ENCODE measurements at places on chromosomes 6 and 20.

DNA sequence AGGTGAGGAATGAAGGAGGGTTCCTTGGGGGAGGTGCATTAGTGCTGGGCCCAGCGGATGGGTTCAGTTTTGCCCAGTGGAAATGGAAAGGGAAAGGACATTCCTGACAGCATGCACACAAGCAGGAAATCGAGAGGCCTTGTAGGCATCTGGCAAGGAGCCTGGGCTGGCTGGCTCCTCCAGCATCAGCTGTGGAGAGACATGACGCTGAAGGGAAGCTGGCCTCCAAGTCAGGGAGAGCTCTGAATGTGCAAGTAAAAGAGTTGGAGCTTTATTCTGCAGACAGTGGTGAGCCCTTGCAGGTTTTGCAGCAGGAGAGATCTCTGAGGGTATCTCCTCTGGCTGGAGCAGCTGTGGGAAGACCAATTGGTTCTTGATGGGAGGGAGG is 154.3 kb downstream of the MRPL14 start:
- no peak for DNase-seq

GRCh38 chr20:33311996-33312395 is 29.0 kb downstream of the BPIFB1 start:
- DNase-seq: no peak

- no peak for DNase-seq
Observed at GRCh38 chr6:145276756-145277155, 458.6 kb downstream of the EPM2A start.

- DNase-seq: no peak
Observed at GRCh38 chr20:47985092-47985850, 200.0 kb upstream of the SULF2 start.

GRCh38 chr20:37379967-37380828 is 34.3 kb downstream of the SRC start:
- no peak for DNase-seq

DNA sequence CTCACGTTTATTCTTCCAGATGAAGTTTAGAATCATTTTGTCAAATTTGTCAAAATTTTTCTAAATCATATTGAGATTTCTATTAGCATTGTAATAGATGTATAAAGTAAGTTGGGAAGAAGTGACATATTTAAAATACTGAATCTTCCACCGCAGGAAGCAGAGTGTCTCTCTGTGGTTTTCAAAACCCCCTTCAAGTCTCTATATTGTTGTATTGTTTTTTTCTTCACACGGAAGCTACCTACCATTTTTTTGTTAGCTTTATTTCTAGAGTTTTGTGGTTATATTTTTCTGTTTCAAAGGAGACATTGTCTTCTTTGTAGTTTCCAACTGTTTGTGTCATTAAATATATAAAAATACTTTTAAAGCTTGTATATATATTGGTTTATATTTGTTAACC is 188.6 kb downstream of the ZDHHC14 start:
- DNase-seq: no peak

DNA sequence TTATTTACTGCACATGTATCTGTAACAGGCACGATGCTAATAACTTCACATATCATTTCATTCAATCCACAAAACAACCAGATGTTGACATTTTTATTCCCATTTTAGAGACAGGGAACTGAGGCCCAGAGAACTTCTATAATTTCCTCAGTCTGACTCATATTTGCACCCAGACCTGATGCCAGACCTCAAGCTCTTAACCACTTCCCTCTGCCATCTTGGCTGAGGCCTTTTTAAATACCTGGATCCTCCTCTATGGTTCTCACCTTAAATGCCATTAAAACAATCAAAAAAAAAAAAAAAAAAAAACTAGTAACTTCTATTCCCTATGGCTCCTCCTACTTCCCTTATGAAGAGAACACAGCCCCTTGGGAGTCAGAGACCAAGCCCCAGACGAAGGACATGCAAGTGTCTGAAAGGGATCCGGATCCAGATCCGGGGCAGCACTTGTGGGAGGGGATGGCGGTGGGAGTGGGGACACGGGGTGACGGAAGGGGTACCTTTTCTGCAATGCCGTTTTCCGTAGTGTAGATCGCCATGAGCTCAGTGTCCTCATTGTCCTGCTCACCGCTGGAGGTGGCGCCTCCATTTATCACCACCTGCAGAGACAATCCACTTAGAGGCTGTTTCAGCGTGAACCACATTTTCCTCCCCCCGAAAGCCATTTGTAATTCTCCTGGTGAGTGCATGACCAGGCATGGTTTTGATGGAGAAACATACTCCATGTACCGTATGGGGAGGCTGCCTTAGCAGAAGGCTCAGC is 88.7 kb downstream of the SLC23A2 start:
- DNase-seq: no peak

DNA sequence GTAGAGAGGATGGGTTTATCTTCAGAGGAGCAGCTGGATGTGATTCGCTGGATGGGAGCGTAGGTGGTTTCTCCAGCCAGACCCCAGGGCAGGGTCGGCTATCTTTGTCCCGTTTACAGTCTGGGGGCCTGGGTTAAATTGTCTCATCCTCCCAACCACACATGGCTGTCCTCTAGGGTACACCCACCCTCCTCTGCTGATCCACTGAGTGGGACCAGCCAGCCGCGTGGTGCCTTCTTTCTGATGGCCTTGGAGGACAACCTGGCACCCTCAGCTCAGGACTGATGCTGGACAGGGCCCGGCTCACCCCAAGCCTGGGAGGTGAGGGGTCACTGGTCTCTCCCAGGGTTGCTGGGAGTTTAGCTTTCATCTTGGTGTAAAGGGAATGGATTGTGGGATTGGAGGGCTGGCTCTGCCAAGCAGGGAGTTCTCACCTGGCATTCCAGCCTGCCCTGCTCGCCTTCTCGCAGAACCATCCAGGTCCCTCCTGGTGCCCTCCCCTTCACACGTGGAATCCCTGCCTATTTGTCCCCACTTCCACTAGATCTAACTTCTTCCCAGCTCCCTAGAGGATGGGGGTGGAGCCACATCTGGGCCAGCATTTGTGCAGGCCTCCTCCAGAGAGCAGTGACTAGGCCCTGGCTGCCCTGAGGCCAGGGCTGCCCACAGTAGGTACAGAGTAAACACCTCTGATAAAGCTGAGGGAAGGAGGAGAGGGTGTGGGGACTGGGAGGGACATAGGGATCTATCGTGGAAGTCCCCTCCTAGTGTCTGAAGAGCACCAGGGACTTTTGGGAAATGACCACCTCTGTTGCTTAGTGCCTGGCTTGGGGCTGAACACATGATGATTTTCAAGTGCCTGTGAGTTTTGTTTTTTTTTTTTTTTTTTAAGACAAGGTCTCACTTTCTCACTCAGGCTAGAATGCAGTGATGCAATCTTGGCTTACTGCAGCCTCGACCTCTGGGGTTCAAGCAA is 1.6 kb downstream of the ITPR3 start:
- DNase-seq: peak; percentile 36

DNA sequence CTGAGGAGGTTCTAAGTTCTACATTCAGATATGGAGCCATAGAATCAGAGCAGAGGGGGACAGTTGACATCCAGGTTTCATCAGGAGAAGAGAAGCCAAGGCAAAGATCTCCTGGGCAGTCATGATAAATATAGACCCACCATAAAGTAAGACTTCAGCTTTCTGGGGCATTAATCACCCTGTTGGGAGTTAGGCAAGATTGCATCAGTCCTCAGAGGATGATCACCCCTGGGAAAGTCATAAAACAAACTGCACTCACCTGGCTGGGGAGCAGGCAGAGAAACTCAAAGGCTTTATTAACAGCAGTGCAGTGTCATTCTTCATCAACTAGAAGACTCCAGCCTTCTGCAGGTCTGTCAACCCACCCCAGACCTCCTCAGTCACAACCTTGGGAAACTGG is 301.3 kb upstream of the JARID2 start:
- no peak for DNase-seq

DNA sequence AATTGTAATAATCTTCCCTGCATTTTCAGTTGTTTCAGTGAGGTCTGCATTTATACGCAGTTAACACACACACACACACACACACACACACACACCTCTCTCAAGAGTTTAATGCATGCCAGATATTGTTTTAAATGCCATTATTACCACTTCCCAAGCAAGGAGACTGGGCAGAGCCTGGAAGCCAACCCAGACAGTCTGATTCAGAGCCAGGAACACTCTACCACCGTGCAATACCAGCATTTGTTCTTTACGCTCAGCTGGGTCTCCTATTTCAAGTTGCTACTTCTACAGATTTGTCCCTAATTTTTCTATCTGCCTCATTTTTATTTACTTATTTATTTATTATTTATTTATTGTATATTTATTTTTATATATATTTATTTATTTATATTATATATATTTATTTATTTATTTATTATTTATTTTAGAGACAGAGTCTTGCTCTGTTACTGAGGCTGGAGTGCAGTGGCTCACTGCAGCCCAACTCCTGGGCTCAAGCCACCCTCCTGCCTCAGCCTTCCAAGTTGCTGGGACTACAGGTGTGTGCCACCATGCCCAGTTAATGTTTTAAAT is 68.4 kb downstream of the PCSK2 start:
- no peak for DNase-seq

GRCh38 chr20:13340088-13340487 is 119.0 kb downstream of the ISM1 start:
- DNase-seq: no peak

DNA sequence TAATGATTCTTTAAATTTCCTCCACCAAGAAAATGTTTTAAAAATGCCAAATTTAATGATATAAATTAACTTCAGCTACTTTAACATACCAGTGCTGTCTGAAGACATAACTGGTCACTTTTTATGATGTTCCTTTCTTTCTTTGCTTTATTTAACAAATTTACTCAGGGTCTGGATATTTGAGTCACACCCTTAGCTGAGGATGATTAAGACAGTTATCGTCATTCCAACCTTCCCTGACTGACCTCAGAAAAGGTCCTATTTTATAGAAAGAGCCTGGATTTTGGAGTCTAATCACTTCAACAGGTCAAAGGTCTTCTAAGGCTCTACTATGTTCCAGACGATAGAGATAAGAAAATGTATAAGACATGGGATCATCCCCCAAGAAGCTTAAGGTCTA is 47.4 kb upstream of the CEP162 start:
- DNase-seq: no peak

- no peak for DNase-seq
Observed at GRCh38 chr6:25002326-25003091, 66.7 kb upstream of the RIPOR2 start.

Measured in GM12878 (cell line).